ENCODE measurements at places on chromosomes 5 and 9. TPM values are rescaled to one million over a fixed set of nuclear protein-coding genes. Genes with fewer than 3 reads are reported as not detected.

The PSMD5 gene
- 36.9 TPM for total RNA-seq

- DNase-seq = peak; percentile 14
Observed at GRCh38 chr9:37390759-37391158, 31.7 kb upstream of the GRHPR start.

The PSAT1 gene
- total RNA-seq = 501 TPM

GRCh38 chr5:33938507-33938796 is 2.3 kb downstream of the RXFP3 start:
- DNase-seq = no peak

- DNase-seq = no peak
Observed at GRCh38 chr5:59473611-59474010, 419.9 kb downstream of the PDE4D start.

GRCh38 chr9:82732928-82733327 is 330.0 kb downstream of the RASEF start:
- DNase-seq = no peak

The PDE6A gene
- total RNA-seq = 0.02 TPM

DNA sequence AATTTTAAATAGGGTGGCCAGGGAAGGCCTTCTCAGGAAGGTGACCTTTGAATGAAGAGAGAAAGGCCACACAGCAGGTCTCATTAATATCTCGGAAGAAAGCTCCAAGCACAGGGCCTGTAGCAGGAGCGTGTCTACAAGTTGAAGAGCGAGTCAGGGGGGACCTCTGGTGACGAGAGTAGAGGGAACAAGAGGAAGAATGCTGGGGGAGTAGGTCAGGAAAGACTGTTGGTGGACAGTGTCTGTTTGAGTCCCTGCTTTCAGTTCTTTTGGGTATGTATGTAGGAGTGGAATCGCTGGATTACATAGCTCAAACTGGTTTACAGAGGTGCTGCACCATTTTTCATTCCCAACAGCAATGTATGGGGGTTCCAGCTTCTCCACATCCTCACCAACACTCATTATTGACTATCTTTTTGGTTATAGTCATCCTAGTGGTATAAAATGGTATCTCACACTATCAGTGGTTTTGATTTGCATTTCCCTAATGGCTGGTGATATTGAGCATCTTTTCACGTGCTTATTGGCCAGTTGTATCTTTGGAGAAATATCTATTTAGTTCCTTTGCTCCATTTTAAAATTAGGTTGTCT is 55.8 kb downstream of the NUP214 start:
- DNase-seq = no peak

- no peak for DNase-seq
Observed at GRCh38 chr5:2030131-2030530, 147.4 kb upstream of the IRX4 start.

GRCh38 chr5:82802954-82803353 is 274.2 kb downstream of the TMEM167A start:
- DNase-seq = no peak

The OLFML2A gene
- total RNA-seq = 63.6 TPM

DNA sequence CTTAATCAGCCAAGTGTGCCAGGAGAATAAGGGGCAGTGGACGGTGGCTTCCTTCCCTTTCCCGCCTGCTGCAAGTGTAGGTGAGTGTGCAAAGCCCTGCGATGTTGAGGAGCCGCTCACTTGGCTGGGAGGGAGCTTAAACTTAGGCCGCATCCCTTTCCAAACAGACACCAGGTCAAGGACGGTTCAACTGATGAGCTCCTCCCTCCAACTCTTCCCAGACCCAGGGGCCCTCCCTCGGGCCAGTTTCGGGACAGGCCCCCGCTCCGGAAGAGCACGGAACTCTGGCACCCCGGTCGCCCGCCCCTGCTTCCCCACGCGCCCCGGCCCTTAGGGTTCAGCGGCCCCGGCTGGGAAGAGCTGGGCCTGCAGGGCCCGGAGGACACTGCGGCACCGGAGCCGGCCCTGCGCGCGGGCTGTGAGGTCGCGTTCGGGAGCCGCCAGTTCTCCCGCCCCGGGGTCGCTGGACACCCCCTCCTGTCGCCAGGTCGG is 481 bp downstream of the MRPL36 start:
- DNase-seq = no peak

The ROR2 gene
- total RNA-seq = 0.10 TPM

GRCh38 chr5:29720954-29721353 is 1472.5 kb upstream of the CDH6 start:
- no peak for DNase-seq

The KIF4B gene
- total RNA-seq = not detected

The SLC4A9 gene
- total RNA-seq = not detected

GRCh38 chr5:35009019-35009418 is 38.7 kb downstream of the AGXT2 start:
- no peak for DNase-seq

GRCh38 chr5:109848130-109848529 is 158.4 kb downstream of the MAN2A1 start:
- no peak for DNase-seq

GRCh38 chr5:149496917-149497316 is 54.3 kb downstream of the CSNK1A1 start:
- no peak for DNase-seq

GRCh38 chr9:101711330-101711941 is 27.0 kb downstream of the GRIN3A start:
- DNase-seq = peak; percentile 9

DNA sequence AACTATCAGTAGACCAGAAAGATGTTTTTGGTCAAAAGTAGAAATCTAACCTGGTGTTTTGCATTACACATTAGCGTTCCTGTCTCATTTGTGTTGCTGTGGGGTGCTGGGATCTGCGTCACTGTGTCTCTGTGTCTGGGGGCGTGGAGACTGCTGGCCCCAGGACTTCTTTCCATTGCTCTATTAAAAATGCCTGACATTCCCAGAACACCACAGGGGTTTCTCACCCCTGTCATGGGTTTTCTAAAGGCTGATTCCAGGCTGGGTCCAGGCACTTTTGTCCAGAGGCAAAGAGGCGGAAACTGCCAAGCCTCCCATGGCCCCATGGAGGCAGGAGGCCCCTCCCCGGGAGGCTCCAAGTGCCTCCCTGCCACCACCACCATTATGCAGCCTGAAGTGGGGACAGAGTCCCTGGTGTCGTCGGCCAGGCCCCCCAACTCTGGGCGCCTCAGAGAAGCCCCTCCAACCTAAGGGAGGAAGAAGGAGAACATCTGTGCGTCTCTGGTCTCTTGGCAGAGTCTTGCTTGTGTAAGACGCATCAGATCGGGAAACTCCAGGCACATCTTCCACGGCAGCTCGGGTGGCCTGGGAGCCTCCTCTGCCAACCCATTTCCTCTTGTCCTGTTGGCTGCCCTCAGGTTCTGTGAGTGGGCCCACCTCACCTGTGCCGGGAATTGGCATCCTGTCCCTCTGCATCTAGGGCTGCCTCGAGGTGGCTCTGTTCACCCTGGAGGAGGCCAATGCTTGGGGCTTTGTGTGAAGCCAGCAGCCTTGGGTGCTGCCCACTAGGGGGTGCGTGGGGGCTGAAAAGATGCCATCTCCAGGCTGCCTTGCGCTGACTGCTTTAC is 13.8 kb upstream of the PLEKHG4B start:
- peak; percentile 53 for DNase-seq

DNA sequence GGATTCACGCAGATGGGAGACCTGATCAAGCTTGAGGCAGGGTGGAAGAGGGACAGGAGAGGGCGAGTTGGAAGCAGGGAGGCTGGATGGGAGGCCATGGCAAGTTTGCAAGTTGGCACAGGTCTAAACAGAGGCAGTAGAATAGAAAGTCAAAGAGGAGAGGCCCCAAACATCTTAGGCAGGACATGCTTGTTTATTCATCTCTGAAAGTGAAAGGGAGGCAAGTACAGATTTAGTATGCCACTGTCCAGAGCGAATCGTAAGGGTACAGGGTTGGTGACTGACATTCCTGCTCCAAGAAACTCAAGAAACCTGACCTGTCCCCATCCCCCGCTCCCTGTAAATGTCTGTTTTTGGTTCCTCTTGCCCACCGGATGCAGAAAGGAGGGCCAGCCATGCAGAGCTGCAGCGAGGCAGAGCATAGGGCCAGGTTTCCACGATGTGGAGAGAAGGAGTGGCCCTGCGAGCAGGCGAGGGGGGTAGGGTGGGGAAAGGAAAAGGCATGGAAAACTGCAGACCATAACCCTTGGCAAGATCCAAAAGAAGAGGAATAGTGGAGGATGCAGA is 96.2 kb upstream of the BOD1 start:
- DNase-seq = no peak

DNA sequence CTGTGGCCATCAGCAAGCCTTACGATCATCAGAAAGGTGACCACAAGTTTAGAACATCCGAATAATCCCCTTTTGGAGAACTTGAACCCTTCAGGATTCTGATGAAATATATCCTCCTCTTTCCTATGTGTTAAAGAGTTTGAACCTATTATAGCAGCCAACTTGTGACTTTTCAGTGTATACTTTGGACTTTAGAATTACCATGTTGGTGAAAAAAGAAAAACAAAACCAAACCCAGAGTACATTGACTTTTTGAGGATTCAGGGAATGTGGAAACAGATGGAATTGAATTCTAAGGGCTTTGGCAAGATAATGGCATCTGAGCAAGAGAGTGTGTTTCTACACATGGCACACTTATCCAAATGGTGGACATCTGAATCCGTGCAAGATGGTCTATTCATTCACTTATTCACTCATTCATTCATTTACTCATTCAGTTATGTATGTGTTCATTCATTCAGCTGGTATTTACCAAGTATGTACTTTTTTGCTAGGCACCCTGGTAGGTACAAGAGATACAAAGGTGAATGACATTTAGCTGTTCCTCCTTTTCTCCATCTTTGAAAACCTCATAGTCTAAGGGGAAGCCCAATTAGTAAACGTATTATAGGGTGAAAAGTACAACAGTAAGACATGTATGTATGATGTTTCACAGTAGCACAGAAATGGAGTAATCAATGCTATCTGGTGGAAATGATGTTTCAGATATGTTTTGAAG is 91.8 kb downstream of the PRDM6 start:
- no peak for DNase-seq

The STPG3 gene
- not detected for total RNA-seq

The PCDHA9 gene
- 0.02 TPM for total RNA-seq

The NR2F1-AS1 gene
- 17.7 TPM for total RNA-seq

- no peak for DNase-seq
Observed at GRCh38 chr9:136018257-136019031, 57.3 kb upstream of the UBAC1 start.

The DCTN3 gene
- 41.3 TPM for total RNA-seq

- DNase-seq = no peak
Observed at GRCh38 chr5:137466889-137467288, 32.2 kb downstream of the SPOCK1 start.

The DAB2IP gene
- total RNA-seq = 3.9 TPM

The SLC46A2 gene
- not detected for total RNA-seq

The INIP gene
- 29.1 TPM for total RNA-seq

- no peak for DNase-seq
Observed at GRCh38 chr9:107472581-107473340, 16.8 kb downstream of the KLF4 start.

GRCh38 chr9:37776328-37776727 is 8.5 kb downstream of the EXOSC3 start:
- no peak for DNase-seq

GRCh38 chr5:170554521-170555267 is 50.9 kb downstream of the KCNIP1 start:
- no peak for DNase-seq

The TMEM252 gene
- not detected for total RNA-seq

GRCh38 chr9:128669786-128670185 is 13.1 kb upstream of the DYNC2I2 start:
- no peak for DNase-seq

DNA sequence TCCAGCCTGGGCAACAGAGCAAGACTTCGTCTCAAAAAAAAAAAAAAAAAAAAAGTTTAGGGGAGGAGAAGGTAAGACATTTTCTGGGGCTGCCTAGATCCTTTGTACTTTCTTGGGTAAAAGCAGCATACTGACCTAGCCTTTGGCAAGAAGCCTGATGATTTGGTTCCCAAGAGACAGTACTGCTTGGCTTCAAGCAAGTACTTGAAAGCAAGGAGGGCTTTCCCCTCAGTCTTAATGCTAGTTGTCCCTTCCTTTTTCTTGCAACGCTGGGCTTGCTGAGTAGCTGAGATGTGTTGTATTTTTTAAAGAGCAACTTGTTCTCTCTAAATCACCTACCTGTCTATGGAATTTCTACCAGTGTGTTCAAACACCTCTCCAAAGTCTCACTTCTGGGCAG is 76.2 kb downstream of the INSYN2B start:
- no peak for DNase-seq

DNA sequence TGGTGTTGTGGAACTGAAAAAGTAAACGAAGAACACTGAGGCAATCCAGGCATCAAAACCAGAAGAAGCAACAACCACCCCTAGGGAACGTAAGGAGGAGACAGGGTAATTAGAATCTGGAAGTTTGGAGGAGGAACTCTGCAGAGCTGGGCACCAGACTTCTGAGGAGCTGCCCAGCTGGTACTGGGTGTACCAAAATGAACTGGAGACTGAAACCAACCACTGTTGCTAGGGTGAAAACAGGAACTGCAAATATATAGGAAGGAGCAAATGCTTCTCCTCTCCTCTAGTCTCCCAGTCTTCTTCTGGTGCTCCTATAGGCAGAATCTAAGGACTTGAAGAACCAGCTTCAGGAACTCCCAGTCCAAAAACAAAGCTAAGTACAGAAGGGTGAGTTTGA is 189.8 kb downstream of the ELAVL2 start:
- DNase-seq = no peak

DNA sequence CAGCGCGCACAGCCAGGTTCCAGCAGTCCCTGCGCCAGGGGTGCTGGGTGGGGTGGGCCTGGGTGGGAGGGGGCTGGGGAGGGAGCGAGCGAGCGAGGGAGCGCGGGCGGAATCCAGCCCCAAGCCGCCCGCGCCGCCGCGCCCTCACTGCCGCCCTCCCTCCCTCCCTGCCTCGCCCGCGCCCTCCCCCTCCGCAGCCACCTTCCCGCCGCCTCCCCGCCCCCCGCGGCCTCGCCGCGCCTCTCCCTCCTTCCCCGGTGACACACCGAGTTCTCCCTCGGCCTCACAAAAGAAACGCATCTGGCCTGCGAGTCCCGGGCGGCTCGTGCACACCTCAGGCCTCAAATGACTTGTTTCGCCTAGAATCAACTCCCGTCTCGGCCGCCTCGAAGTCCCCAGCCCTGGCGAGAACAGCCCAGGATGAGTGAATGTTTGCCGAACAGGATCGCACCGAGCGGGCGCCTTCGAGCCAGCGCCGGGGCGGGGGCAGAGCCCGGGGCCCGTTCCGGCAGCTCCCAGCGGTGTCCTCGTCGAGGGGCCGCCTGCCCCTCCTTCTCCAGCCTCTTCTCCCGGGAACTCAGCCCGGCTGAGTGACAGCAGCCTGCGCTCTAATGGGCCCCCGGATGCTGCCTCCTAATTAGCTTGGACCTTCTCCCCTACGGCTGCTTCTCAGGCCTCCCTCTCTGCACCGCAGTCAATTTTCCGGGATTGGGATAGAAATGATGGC is 371 bp upstream of the PITX1 start:
- peak; percentile 65 for DNase-seq

The HRH2 gene
- not detected for total RNA-seq
